Left cardiac atrium (tissue), 4 donors: ENCODE measurements at places on chromosomes 16 and 17. TPM values are rescaled to one million over a fixed set of nuclear protein-coding genes. Genes with fewer than 3 reads are reported as not detected.

DNA sequence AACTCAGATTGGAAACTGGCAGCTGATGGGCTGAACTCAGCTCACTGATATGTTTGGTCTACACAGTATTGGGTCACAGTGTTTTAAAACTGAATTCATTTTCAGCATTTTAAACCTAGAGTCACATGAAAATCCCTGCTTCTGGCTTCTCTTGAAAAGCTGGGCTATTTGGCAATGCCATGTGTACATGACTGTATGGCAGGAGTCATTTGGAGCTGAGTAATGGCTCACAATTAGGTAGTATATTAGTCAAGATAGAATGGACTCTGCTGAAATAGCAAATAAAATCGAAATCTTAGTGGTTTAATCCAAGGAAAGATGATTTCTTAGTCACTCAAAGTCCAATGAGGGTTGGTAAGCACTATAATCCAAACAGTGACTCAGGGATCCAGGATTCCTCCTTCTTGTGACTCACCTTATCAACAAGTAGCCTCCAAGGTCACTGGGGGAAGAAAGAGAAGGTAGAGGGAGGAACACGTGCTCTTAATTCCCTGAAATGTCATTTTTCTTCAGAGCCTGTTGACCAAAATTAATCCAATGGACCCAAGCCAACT lies 13.9 kb upstream of the PMP22 start:
- DNase-seq: no peak

DNA sequence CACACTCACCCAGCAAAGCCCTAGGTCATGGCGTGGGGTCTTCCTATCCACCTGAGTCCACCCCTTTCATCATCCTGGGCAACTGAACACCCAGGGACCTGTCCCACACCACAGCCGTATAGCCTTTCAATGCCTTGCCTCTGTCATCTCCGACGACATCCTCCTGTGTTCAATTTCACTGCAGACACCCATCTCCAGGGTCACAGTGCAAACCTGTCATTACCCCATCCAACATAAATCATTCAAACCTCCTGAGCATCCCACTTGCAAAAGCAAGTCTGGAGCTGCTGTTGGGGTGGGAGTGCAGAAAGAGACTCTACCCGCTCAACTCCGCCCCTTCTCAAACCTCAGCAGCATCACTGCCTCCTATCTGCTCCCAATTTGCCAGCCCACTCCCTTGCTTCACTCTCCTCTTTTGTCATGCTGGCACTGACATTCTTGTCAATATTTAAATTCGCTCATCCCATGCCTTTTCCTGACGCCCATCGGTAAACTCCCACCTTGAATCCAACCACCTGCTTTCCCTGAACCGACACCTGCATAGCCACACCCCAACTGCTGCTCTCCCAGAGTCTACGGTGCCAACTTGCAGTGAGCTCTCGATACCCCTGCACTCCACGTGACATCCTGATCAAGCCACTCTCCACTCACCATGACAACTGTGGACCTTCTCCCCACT lies 37.0 kb downstream of the MARF1 start:
- DNase-seq: no peak

GRCh38 chr17:31811101-31811500 lies 47.9 kb downstream of the COPRS start:
- no peak for DNase-seq

GRCh38 chr17:61583242-61583641 lies 7.8 kb downstream of the NACA2 start:
- DNase-seq: no peak

GRCh38 chr17:62093188-62094155 lies 28.4 kb upstream of the MED13 start:
- no peak for DNase-seq

The HSD17B1 gene
- total RNA-seq: 3.7 TPM

The P2RX1 gene
- total RNA-seq: 3.5 TPM

The CDH1 gene
- total RNA-seq: 0.16 TPM

The PABPN1L gene
- total RNA-seq: not detected
